Bronchial smooth muscle cell (primary cell): ENCODE measurements at places on chromosomes 5 and 9. TPM values are rescaled to one million over a fixed set of nuclear protein-coding genes. Genes with fewer than 3 reads are reported as not detected.

The GRPEL2 gene
- total RNA-seq, result 9.5 and 9.7 TPM in 2 replicates

The CERCAM gene
- 85.4 and 95.0 TPM in 2 replicates for total RNA-seq

The RRAGA gene
- 50.8 and 56.6 TPM in 2 replicates for total RNA-seq

The WWC1 gene
- 0.17 and 0.32 TPM in 2 replicates for total RNA-seq

The DNAJA1 gene
- 124 and 135 TPM in 2 replicates for total RNA-seq

The PPP2R2B gene
- total RNA-seq, result under 0.01 TPM in 1 of 2 replicates, not detected in the other

The PCDHB9 gene
- 0.16 and 0.69 TPM in 2 replicates for total RNA-seq

The GALNT12 gene
- 31.5 and 37.4 TPM in 2 replicates for total RNA-seq

The DOK3 gene
- total RNA-seq, result 1.1 TPM in 2 replicates

The AK1 gene
- total RNA-seq, result 45.9 and 81.7 TPM in 2 replicates

The PLPPR1 gene
- not detected in 2 replicates for total RNA-seq

The SURF1 gene
- 32.8 and 43.2 TPM in 2 replicates for total RNA-seq

The SLC34A3 gene
- total RNA-seq, result not detected in 2 replicates

The OCLN gene
- total RNA-seq, result 0.26 and 0.32 TPM in 2 replicates

The FOXI1 gene
- total RNA-seq, result not detected in 2 replicates

The TSSK1B gene
- 0.16 and 0.26 TPM in 2 replicates for total RNA-seq

The GABRB2 gene
- total RNA-seq, result not detected in 2 replicates

The PPWD1 gene
- 36.8 and 48.1 TPM in 2 replicates for total RNA-seq
